ENCODE measurements at places on chromosomes 13 and 19.

- no peak for DNase-seq
Observed at GRCh38 chr19:33818411-33818810, 21.7 kb downstream of the KCTD15 start.

DNA sequence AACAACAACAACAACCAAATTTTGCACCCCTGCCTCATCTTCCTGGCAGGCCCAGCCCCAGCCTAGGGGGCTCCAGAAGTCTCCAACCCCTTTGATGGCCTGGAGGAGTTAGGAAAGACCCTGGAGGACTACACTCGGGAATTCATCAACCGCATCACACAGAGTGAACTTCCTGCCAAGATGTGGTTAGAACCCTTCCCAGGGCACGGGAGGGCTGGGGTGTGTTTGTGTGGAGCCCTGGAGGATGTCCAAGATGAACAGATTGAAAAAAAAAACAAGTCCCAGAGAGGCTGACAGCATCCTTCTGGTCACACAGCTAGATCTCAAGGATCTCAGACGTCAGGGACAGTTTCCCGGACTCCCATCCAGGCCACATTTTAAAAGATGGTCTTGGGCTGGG, 13.3 kb downstream of the APOC1 start:
- no peak for DNase-seq

- DNase-seq, result no peak
Observed at GRCh38 chr19:6876748-6877147, 10.6 kb upstream of the ADGRE1 start.

DNA sequence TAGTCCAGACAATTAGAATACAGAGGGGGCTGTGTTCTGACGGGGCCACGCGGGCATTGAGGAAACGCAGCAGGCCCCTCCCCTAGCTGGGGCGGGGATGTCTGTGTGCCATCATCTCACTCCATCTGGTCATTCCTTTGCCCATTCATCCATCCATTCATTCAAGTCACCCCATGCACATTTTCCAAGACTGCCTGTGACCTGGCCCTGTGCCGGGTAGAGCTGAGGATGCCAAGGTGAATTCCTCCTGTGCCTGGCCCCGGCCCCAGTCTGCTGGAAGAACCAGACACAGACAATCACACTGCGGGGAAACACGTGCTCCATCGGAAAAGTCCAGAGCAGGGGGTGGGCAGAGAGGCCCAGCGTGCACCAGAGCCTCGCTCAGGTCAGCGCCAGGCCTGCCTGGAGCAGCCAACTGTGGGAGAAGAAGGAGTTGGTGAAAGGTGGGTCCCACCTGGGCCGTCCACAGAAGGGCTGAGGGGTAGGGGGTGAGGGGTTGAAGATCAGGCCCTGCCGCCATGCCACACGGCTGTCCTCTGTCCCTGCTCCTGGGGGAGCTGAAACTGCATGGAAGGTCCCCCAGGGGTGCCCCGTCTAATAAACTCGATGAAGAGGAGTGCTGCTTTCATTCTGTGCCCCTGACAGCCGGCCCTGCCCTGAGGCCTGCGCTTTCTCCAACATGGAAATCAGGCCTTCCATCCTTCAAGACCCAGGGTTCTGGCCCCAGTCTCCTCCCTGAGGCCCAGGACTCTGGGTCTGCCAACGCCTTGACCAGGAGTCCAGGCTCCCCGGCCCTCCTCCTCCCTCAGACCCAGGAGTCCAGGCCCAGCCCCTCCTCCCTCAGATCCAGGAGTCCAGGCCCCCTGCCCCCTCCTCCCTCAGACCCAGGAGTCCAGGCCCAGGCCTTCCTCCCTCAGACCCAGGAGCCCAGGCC, 1.6 kb upstream of the CACNG6 start:
- DNase-seq, result no peak

- DNase-seq, result no peak
Observed at GRCh38 chr13:74201530-74201929, 67.3 kb upstream of the KLF12 start.

DNA sequence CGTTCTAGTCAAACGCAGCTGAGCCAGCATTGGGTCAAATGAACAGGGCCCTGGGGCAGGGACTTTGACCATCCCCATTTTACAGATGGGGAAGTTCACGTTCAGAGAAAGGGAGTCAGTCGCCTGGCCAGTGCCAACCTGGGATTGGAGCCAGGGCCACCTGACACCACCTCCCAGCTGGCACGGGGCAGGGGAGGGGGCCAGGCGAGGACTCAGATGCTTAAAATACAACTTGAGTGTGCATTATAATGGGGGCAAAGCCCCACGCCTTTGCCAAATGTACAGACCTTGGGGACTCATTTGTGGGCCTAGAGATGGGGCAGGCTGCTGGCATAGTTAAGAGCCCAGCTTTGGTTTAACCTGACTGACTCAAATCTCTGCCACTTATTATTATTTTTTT, 14.6 kb downstream of the PRR12 start:
- DNase-seq, result no peak

DNA sequence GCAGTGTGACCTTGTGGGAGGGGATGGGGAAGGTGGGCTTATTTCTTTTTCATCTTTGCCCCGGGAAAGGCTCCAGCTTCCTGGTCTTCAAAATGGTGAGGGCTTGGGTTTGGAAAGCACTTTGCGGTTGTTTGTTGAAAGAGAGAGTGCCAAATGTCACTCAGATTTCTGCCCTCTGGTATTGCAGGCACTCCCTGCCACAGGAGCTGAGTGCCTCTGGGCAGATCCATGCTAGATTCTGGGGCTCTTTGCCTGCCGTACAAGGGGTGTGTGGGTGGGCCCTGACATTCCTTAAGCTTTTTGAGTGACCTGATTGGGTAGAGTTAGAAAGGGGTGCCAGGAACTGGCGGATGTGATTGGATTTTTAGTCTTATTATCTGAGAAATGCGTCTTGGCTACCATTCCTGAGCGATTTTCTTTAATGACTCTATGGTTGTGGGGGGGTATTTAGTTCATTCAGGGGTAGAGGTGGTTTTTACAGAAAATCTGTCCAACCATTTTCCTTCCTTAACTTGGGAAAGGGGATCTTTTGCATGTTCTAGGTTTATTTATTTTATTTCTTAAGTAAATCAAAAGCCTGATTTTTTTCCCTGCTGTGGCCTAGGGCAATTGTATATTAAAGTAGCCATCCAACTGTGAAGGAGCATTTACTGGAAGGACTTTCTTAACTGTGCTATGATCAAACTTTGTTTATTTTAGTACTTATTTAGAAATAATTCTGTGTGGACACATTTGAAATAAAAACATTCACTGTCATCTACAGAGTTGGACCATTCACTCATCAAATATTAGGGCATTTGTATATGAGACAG, 3.2 kb downstream of the ARHGAP35 start:
- DNase-seq, result no peak

GRCh38 chr19:50975766-50976165, 6.4 kb upstream of the KLK6 start:
- DNase-seq, result no peak

DNA sequence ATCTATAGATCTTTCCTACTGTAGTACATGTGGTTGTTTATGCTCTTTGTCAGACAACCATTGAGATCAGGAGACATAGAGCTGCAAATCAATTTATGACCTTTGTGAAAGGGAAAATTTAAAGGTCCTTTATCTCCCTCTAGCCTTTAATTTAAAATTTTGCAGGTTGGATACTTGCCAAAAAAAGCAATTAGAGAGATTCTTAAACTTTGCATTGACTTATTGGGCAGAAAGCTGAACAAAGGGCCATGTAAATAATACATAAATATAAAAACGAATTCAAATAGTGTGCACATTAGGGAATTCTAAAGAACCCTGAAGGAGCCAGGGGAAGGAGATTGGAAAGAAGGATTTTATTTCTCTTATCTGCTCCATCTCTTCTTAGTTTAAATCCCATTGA, 22.0 kb upstream of the RB1 start:
- no peak for DNase-seq

- DNase-seq, result no peak
Observed at GRCh38 chr19:4775627-4776152, 15.8 kb upstream of the FEM1A start.

DNA sequence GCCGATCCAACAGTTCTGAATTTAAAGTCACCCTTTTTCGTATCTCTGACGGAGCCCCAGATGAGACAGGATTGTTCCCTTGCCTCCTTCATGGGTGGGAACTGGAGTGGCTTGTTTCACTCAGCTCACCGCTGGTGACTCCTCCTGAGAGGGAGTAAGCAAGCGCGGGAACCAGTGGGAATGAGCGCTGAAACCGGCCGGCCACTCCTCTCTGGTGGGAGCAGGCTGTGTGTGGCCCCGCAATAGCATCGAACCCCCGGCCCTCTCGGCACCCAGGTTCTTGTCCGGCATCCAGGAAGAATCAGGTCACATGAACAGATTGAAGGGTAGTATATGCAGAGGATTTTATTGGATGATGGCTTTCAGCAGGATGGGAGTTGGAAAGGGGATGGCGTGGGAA, 1211.6 kb upstream of the PCDH20 start:
- no peak for DNase-seq

DNA sequence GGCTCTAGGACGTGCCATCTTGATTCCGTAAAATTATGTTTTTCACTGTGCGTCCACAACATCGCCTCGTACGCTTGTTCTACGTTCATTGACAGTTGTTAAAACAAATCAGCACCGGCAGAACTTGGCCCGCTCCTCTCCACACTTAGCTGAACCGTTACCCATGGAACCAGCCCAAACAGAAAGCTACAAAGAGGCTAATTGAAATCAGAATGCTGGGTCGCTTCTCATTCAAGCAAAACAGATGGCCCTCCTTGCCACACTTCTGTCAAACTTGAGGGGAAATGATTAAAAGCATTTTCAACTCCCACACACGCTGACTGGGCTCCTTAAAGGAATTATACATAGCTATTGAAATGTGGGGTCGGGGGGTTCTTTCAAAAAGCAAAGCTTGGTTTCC, 71.6 kb downstream of the TM9SF2 start:
- no peak for DNase-seq

DNA sequence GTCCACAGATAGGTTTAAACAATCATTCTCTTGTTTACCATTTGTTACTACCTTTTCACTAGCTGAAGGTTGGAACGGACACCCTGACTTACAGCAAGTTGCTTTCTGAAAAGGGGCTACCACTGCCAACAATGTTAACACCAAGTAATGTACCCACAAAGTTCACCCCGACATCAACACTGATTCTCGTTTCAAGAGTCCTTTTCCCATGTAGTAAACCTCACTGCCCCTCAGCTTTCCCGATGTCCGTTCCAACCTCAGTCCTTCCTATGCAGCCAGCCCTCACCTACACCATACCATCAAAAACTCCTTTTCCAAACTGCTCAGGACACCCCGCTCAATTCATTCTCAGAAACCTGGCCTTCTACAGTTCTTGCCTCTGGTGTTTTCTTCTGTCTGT, 29.0 kb downstream of the PEG3 start:
- no peak for DNase-seq

GRCh38 chr19:32676186-32676894, 692 bp downstream of the RGS9BP start:
- no peak for DNase-seq

DNA sequence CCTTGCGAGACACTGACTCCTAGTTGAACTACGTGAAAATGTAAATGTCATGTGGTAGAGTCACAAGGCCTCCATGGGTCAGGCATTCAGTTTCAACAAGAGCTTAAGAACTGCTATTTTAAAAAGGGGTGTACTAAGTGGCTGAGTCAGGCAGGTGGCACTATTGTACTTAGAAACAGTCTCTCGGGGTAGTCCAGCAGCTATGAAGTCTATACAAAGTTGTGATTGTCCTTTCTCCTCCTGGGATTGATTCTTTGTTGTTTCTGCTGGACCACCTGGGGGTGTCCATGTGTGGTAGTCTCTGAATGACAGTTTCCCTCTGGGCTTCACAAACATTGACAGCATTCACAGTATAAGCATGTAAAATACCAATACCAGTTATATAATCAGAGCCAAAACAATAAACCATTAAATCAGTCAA, 33.0 kb downstream of the UGGT2 start:
- peak; percentile 20 for DNase-seq

- DNase-seq, result no peak
Observed at GRCh38 chr19:13875824-13876223, 1.1 kb upstream of the NANOS3 start.

DNA sequence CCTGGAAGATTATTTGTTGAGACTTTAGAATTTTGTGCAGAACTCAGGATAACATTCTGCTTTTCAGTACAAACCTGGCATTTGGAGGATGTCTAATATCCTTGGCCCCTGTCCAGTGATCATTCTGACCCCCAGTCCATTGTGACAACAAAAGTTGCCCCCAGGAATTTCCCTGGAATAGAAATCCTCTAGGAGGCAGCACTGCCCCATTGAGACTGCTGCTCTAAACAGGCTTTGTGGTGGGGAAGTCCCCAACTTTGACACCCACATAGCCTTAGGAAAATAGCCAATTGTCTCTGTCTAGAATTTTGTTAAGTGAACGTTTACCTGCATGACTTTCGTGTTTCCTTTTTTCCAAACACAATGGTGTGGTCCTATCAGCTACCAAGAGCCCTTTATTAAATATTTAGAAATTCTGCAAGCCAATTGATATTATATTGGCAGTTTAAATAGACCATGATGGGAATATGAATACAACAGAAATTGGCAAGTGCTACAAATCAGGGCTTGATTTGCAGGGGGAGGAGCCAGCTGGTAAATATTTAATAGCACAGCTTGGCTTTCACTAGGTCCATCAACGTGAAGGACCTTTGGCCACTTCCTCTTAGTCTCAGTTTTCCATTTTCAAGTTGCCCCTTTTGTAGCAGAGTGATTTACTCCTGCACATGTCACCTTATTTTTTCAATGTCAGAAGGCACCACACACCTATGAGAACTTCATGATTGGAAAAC, 451.7 kb downstream of the EFNB2 start:
- DNase-seq, result peak; percentile 42

GRCh38 chr19:44757735-44758505, 9.4 kb downstream of the BCL3 start:
- no peak for DNase-seq

GRCh38 chr19:18895038-18895823, 727 bp downstream of the CERS1 start:
- peak; percentile 100 for DNase-seq

- no peak for DNase-seq
Observed at GRCh38 chr13:51147732-51148131, 36.7 kb upstream of the C13orf42 start.

DNA sequence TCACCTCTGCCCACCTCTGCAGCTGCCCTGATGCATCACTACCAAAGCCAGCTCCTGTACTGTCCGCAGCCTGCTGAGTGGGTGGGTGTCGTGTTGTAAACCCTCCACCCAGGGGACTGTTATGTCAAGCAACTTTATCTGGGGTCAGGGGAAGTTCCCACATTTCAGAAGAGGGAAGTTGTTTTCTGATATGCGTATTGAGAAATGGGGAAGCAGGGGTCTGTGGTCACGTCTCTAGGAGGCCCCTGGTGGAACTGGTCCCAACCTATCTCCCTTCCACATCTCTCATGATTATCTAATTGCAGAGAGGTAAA, 31.2 kb downstream of the CLEC17A start:
- DNase-seq, result no peak

Data from HuH-7 (cell line).